ENCODE measurements at places on chromosomes 13 and 19.

GRCh38 chr13:47233734-47234133 is 336.9 kb upstream of the HTR2A start:
- peak; percentile 27 for DNase-seq

DNA sequence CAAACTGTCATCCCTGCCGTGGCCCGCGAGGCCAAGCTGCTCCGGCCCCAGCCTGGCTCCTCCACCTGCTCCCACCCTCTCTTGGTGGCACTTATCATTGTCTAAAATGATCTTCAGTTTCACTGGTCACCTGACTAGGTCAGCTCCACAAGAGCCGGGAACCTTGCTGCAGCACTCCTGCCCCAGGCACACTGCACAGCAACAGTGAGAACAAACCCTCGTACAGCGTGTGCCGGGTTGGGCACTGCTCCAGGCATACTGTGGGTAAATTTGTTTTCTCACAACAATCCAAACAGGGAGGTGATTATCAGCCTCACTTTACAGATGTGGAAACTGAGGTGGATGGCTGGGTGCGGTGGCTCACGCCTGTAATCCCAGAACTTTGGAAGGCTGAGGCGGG is 8.9 kb downstream of the DEDD2 start:
- DNase-seq = no peak

DNA sequence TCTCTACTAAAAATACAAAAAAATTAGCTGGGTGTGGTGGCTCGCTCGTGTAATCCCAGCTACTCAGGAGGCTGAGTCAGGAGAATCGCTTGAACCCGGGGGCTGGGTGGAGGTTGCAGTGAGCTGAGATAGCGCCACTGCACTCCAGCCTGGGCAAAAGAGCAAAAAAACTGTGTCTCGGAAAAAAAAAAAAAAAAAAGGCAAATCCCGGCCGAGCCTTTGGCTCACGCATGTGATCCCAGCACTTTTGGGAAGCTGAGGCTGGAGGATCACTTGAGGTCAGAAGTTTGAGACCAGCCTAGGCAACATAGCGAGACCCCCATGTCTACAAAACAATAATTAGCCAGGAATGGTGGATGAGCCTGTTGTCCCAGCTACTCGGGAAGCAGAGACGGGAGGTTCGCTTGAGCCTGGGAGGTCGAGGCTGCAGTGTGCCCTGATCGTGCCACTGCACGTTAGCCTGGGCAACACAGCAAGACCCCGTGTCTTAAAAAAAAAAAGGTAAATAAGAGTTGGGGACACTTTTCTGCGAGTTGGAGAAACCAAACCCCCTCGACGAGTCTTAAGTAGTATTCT is 574 bp upstream of the GPX4 start:
- DNase-seq = no peak

DNA sequence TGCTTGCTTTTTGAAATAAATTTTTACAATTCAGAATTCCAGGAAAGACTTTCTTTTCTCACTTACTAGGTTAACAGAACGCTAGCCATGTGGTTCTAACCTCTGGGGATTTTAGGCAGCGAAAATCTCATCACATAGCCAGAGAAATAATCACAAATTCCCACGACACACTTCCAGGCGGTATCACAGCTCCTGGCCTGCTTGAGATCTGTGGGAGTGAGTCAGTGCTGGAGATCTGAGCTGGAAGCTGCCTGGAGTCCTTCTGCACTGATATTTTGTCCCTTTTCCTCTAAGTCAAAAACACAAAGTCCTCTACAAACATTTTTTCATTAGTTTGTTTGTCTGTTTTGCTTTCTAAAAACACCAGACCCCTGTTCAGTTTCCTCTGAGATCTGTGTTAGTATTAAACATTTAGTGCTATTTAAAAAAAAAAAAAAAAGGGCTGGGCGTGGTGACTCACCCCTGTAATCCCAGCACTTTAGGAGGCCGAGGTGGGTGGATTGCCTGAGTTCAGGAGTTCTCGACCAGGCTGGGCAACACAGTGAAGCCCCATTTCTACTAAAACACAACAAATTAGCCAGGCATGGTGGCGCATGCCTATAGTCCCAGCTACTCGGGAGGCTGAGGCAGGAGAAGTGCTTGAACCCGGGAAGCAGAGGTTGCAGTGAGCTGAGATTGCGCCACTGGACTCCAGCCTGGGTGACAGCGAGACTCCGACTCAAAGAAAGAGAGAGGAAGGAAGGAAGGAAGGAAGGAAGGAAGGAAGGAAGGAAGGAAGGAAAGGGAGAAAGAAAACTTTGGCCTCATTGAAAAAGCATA is 12.2 kb upstream of the UBE2L5 start:
- no peak for DNase-seq

GRCh38 chr13:44855860-44856259 is 133.4 kb downstream of the NUFIP1 start:
- peak; percentile 16 for DNase-seq

DNA sequence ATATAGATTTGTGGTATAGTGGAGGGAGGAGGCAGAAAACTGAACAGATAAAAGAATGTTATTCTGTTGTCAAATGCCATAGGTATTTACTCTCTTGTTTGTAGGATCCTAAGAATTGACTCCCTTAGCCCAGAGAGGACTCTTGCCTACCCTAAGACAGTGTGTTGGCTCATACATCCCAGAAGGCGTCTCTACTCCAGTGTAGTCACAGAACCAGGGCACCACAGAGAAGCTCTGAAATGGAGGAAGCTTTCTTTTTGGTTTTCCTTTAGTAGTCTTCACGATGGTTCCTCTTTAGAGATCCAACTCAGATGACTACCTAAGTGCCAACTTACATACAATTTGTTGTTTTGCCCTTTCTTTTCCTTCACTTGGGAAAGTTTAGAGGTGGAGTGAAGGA is 14.0 kb downstream of the GPR183 start:
- DNase-seq = no peak

DNA sequence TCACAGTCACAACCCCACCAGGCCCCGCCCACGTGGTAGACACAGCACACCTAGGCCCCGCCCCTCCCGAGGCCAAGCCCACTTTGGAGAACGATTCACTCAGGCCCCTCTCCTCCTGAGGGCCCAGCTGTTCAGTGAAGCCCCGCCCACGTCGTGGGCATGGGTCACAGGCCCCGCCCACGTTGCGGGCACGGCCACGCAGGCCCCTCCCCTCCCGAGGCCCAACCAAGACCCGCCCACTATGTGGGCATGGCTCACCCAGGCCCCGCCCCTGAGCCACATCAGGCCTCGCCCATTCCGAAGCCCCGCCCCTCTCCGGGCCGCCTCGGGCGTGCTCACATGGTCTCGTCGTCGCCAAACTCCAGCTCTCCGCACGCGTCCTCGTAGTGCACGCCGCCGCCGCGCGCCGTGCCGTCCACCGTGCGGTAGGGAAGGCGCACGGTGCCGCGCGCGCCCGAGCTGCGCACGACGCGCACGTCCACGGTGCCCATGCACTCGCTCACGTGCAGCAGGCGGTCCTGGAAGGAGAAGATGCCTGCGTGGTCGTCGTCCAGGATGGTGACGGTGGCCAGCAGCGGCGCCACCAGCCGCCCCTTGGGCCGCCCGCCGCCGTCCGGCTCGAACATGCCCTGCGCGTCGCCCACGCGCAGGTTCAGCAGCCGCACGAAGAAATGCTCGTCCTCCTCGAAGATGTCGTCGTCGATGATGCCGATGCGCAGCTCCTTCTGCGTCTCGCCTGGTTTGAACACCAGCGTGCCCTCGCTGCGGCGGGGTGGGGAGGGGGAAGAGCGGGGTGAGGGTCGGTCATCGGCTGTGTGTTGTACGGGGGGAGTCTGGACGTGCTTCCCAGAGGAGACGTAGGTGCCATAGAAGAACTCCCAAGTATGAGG is 24.0 kb downstream of the SLC8A2 start:
- DNase-seq = peak; percentile 40

- peak; percentile 71 for DNase-seq
These were observed 59.9 kb downstream of the LIG4 start for GRCh38 chr13:108155185-108156106.

DNA sequence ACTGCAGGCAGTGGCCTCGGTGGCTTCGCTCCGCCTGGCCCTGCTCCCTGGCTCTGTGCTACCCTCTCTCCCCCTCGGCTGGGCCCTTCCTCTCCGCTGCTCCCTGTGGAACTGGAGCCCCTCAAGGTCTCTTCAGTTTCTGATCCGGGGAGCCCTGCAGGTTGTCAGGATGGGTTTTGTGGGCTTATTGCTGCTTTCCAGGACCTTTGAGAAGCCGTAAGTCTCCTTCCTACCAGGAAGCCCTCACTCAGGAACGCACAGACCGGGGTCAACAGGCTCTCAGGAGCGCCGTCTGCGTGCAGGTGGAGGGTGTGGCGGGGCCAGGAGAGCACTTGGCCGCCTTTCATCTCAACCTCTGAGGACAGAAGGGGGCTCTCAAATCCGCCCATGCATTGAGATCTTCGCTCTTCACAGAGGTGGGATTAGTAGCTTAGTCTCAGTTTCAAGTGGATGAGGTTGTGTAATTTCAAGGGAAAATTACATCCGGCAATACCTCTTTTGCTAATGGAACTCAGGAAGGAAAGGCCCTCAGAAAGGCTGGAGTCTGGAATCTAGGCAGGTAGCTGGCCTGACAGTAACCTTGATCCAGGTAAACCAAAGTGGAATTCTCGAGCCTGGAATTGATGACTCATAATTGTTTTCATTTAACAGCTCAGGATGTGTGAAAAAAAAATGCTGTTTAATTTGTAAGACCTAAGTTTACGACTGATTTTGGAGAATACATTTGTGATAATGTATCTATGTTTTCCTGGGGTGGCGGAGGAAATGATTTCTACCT is 102.0 kb downstream of the ATP11A start:
- no peak for DNase-seq

DNA sequence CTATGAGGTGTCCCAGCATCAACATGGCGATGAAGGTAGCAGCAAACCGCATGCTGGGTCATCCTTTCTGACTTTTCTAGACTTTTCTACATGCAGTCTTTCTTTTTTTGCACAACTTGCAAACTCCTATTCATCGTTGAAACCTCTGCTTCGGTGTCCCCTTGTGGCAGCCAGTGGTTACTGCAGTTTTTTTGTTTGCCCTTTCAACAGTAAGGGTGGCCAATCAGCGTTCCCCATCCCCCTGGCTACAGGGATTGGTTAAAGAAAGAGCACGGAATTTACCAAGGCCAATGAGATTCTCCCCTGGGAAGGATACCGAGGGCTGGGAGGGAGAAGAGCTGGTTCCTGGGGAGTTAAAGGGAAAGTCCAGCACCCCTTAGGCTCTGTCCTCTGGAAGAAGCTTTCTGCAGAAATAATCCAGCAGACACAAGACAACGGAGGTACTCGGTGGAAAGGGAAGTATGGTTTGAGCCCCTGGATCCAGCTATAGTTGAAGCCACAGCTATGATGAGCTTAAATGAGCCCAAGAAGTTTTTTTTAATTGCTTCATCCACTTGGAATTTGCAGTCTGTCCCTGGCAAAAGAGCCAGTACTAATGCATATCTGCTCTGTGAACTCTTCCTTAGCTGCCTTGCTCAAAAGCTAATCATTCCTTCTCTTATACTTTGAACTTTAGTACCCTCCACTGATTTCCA is 5.6 kb upstream of the LSM4 start:
- DNase-seq = peak; percentile 98

DNA sequence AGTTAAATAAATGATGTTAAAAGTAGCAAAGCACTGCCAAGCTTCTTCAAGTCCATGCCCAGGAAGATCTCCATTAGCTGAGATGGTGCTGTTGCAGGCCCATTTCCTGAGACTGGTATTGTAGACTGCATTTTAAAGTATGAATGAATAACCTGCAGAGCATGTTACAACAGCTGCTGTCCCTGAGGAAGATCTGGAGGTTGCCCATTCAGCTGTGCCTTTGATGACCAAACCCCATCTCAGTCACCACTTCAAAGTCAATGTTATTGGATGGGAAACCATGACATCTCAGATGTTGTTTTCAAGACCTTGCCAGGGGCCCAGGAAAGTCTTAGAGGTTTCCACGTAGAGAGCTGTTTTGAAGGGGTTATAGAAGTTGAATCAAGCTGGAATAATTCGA is 281.3 kb downstream of the MTUS2 start:
- no peak for DNase-seq

- DNase-seq = no peak
These were observed 10.0 kb upstream of the INSR start for GRCh38 chr19:7304200-7304599.

DNA sequence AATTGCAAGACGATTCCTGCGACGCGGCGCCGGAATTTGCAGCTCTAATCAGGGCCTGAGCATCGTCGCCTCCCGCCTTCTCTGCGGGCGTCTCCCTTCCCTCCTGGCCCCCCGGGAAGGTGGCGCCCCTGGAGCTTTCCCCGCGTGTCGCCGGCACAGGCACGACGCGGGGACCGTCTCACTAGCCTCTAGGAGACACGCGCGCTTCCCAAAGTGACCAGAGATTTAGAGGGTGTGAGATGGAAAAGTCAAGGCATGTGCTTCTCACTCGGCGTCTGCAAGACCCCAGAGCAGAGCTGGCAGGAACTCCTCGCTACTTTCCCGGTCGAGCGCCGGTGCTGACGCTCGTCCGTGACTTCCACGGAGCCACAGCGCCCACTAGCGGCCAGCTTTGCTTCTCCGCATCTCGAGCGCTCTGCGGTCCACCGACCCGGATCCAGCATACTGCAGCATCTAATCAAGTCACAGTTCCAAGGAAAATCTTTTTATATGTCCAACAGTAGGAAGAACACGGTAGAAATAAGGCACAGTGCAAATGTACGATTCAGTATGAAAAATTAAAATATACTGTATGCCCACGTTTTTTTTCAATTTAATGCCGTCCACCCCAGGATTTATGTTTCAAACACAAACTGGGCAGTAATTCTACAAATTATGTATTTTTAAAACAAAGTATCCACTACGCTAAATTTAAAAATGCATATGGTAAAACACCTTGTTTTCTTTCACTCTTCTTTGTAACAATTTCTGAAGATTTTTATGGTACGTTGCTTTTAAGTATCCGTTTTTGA is 977 bp upstream of the EFNB2 start:
- DNase-seq = peak; percentile 97

DNA sequence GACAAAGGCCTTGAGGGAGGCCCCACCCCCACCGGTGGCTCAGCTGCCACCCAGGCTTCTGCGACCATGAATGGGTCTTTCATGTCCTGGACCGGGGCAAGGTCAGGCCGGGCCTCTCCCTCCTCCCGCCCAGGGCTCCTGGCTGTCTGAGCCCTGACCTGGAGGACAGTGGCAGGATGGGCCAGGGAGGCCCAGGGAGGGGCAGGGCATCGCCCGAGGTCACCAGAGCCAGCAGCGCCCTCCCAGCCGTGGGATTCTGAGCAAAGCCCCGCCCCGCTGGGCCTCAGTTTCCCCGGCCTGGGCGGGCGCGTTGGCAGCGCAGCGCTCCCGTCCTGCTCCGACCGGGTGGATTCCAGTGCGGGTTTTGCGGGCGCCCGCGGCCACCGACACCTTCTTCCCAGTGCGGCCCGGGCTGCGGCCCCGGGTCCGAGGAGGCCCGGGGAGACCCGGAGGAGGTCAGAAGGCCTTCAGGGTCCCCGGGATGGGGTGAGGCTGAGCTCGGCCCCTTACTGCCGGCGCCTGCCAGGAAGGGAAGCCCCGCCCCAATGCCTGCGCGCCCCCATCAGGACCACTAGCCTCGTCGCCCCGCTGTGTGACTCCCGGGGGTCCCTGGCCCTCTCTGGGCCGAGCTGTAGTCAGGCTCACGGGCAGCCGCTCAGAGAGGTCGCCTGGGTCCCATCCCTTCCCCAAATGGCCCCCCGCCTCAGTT is 24.6 kb upstream of the SEMA6B start:
- peak; percentile 62 for DNase-seq

- no peak for DNase-seq
These were observed 1.7 kb upstream of the SIGLEC7 start for GRCh38 chr19:51140441-51140840.

Measured in tongue (tissue), 3 donors.